NCI-H345 (cell line): ENCODE measurements at places on chromosomes 16 and 17.

- DNase-seq: peak; percentile 49
Observed at GRCh38 chr17:28416703-28417311, 10.8 kb upstream of the SLC46A1 start.

GRCh38 chr17:21173543-21173942, 40.4 kb downstream of the TMEM11 start:
- no peak for DNase-seq

GRCh38 chr17:58219789-58220183, 731 bp upstream of the MKS1 start:
- no peak for DNase-seq

DNA sequence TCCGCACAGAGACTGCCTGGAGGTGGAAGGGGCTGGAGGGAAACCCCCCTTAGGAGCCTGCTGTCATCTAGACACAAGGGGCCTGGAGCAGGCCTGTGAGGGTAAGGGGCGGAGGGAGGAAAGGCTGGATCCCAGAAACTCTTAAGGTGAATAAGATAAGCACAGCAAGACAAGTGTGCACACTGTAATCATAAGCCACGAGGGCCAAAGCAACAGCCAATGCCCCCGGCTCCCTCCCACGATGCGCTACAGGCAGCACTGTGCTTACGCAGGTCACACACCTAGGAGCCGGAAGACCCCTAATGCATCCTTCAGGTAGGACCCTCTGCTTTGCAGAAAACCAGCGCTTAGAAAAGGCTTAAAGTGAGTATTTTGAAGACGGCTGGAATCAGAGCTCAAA, 24.6 kb downstream of the ZFHX3 start:
- no peak for DNase-seq
